ENCODE measurements at places on chromosomes 16 and 17. TPM values are rescaled to one million over a fixed set of nuclear protein-coding genes. Genes with fewer than 3 reads are reported as not detected.

DNA sequence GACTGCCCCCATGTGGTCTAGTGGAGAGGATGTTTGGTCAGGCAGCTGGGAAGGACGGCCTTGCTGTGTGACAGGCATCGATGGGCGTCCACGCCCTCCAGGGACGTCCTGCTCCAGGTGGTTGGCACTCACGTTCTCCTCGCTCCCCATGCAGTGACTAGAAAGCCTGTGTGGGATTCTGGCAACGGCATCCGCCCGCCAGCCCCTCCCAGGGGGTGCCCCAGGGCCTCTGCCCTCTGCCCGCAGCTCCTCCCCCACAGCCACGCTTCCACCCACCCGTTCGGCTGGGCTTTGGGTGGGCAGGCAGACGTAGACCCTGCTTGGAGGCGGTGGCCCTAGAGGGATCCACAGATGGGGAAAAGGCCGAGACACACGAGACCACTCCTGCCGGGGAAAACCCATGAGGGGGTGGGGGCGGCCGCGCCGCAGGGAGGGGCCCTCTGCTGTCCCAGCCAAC is 4.7 kb upstream of the IL17C start:
- DNase-seq = no peak

The FNDC8 gene
- not detected for total RNA-seq

The KLHL11 gene
- total RNA-seq = 55.2 TPM

DNA sequence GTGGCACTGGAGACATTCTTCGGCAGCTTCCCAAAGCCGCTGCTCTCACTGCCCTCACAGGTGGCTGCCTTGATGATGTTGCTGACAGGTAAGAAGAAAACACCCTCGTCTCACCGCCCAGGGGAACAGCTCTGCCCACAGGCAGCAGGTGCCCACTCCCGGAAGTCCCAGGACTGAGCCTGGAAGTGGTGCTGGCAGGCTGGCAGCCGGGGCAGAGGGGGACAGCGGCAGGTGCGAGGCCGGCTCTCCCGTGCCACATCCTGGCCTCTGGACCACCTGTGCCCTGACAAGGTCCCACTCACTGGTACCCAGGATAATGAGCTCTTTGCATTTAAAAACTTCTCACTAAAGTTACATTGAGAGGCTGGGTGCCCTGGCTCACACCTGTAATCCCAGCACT is 20.4 kb downstream of the CEP131 start:
- DNase-seq = no peak

The PLCD3 gene
- total RNA-seq = 9.5 TPM

The PIMREG gene
- 13.5 TPM for total RNA-seq

DNA sequence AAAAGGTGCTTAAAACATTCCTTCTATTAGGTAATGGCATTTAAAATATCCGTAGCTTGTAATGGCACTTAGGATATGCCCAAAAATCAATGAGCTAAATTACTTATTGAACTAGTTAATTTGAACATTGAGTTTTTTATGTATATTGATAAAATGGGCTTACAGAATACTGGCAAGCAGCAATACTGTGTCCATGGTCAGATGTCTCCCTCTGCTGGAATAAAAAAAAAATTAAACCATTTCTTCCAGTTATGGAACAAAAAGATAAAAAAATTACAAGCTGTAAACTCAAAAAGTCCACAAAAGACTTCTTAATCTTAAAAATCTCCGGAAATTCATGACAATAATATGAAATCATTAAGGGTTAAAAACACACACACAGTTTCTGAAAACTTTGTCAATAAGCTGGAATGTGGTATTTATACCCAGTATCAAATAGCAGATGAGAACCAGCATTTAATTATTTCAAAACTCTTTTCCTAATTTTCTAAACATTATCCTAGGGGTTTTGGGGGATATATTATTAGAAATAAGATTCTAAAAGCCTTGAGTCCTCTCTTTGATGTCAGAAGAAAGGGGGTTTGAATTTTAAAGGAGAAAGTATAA is 21.5 kb upstream of the PSMD7 start:
- no peak for DNase-seq

The STAC2 gene
- total RNA-seq = 0.64 TPM

- no peak for DNase-seq
These were observed 2.0 kb downstream of the TMUB2 start for GRCh38 chr17:44188576-44189403.

The CLEC19A gene
- total RNA-seq = 0.27 TPM

All from cerebellum (tissue), 4 donors.